ENCODE measurements at places on chromosomes 7 and 10.

DNA sequence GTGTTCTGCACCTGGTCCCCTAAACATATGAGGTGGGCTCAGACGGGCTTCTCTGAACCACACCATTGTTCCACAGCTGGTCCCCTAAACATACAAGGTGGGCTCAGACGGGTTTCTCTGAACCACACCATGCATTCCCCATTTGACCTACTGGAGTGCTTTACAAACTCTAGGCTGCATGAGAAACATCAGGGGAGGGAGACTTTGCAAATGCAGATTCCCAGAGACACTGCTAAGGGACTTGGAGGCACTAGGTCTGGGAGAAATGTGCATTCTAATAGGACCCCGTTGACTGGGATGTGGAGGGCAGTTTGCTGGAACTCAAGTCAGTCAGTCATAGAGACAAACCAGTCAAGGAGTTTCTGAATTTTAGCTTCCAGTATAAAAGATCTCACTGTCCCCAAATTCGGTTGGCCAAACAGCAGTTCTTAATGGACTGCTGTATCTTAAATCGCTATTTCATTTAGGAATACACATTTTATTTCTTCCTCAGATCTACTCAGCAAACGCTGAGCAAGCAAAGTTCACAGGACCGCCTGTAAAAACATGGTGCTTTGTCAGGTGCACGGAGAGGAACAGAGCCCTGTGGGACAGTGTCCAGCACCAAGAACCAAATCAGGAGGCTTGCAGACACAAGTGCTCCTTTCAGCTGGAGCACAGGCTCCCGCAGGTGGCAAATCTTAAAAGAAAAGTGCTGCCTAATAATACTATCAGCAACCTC is 198.8 kb downstream of the SFMBT2 start:
- DNase-seq = no peak

DNA sequence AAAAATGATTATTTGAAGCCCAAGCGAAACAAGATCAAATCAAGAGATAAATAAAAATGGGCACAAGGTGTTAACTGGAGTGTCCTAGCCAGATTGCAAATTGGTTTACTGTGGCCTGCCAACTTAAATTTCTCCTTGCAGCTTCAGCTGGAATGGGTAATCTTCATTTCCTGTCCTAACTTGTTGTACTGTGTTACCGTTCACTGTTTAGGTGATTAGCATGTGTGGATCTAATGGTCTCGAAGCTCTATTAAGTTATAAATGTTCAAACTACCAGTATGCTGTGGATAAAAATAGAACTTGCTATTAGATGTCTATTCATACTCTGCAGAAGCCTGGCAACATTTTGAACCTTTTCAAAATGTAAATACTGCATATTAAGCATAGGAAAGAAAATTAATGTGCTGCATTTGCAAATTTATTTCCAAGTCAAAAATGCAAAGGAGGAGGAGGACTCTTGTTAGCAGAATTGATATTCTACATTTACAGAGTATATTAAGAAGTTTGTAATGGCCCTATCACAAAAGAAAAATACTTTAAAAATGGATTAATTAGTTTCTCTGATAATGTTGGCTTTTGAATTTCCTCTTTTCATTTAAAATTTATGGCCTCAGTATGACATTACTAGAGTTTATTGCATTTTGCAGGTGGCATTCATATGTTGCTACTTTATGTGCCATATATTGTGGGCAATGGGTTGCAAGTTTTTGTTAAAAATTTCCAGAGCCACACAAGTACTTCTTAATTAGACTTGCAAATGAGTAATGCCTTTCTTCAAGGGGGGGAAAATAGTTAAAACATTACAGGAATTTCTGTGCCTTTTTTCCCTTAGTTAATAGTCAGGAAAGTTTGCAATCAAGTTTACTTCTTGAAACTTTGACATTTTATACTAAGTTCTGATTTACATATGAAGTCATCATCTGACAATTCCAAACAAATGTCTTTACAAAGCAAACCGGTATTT is 92.1 kb downstream of the CABCOCO1 start:
- DNase-seq = no peak

DNA sequence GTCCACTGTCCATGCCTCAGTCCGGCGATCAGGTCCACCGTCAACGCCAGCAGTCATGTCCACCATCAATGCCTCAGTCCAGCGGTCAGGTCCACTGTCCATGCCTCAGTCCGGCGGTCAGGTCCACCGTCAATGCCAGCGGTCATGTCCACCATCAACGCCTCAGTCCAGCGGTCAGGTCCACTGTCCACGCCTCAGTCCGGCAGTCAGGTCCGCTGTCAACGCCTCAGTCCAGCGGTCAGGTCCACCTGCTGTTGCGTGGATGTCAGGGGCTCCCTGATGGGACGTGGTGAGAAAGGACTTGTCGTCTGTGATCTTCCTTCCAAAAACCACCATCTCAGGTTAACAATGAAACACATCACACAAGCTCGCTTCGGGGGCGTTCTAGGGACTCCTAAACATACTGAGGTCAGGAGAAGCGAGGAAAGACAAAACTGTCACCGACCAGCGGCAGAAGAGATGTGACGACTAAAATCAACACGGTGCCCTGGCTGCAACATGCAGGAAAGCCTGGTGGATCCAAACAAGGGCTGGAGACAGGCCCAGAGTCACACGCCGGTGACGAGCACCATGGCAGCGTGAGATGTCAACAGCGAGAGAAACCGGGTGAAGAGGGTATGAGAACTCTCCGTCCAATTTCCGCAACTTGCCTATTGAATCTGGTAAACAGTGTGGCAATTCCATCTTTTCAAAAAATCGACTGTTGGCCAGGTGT is 264.2 kb downstream of the MAD1L1 start:
- DNase-seq = no peak

GRCh38 chr7:151692721-151693120 is 173.0 kb upstream of the RHEB start:
- DNase-seq = no peak

- DNase-seq = no peak
These were observed 84.8 kb upstream of the ASAH2 start for GRCh38 chr10:50336140-50336539.
